Common myeloid progenitor, CD34-positive (primary cell): ENCODE measurements at places on chromosomes 3 and 15.

- peak; percentile 43 for DNase-seq
Observed at GRCh38 chr3:137770835-137771399, 6.8 kb downstream of the SOX14 start.

GRCh38 chr3:111738238-111738637, 120.8 kb upstream of the PHLDB2 start:
- DNase-seq: no peak

DNA sequence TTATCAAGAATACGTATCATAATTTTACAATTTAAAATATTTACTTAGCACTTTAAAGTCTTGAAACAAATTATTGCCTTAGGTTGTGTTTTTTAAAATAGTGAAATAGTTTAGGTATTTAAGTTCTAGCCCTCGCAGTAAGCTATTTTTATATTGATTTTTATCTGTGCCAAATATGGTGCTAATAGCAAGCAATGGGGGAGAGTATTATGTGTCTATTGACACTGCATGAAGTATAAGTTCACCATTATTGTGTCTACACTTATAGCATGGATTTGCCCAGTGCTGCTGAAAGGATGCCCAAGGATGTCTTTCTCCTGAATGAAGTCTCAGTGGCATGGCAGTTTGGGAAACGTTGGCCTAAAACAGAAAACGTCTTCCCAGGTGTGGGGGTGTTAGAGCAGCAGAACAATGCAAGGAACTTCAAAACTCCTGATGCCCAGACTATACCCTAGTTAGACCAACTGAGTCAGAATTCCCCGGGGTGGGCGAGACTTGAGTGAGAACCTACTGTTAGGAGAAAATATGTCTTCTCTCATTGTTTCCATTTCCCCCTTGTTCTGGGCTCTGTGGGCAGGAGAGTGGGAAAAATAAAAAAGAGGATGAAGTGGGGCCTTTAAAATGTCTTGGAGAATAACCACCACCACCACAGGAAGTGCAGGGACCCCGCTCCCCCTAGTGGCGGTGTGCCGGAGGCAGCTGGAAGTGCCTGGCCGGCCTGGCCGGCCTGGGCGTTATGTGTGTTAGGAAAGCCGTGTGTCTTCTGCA, 104.2 kb upstream of the SLC7A14 start:
- peak; percentile 34 for DNase-seq

- DNase-seq: no peak
Observed at GRCh38 chr3:34419801-34420200, 621.4 kb downstream of the PDCD6IP start.

GRCh38 chr3:10361375-10361774, 40.5 kb upstream of the SEC13 start:
- DNase-seq: no peak

DNA sequence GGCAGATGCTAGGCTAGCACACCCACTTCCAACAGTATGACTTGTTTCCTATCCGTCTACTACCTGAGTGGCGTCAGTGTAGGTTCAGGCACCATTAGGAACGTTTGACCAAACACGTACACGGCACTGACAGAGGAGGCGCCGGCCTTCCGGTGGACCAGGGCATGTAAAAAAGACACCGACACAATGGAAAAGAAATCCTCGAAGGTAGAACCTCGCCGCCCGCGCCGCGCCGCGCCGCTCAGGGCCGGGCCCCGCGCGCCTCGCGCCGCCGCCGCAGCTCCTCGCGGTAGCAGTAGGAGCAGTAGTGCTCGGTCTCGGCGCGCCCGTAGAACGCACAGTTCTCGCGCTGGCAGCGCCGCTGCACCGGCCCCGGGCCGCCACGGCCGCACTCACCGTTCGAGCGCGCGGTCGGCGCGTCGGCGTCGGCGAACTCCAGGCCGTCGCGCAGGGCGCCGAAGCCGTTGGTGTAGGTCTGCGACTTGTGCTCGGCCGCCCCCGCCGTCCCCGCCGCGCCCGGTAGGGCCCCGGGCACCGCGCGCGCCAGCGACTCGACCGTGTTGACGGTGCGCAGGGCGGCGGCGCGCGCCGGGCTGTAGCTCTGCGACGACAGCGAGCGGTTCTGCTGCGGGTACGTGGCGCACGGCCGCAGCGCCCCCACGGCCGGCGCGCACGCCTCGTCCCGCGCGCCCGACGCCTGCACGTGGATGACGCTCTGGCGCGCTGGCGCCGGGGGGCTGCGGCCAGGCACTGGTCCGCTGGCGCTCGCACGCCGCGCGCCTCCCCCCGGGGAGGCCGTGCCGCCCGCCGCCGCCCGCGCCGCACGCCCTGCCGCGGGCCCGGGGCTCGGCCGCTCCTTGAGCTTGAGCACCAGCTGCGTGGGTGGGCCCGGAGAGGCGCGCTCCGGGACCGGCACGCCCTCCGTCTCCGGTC, 156.7 kb downstream of the KLF13 start:
- peak; percentile 25 for DNase-seq

DNA sequence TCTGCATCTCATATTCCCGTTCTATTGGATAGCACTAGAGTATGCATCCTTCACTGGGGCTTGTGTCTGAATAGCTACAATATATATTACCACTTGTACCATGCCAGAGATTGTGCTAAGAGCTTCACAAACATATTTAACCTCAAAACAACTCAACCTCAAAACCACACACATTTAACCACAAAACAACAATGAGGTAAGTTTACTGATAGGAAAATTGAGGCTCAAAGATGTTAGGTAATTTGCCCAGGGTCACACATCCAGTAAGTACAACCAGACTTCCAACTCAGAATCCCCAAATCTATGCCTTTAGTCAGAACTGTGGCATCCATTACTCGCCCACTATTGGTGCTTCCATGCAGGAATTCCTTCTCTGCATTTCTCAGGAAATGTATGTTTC, 220.0 kb downstream of the FAM43A start:
- DNase-seq: no peak

- no peak for DNase-seq
Observed at GRCh38 chr3:10655105-10655504, 149.7 kb upstream of the ATP2B2 start.

GRCh38 chr15:36175741-36176291, 403.6 kb upstream of the CDIN1 start:
- no peak for DNase-seq

DNA sequence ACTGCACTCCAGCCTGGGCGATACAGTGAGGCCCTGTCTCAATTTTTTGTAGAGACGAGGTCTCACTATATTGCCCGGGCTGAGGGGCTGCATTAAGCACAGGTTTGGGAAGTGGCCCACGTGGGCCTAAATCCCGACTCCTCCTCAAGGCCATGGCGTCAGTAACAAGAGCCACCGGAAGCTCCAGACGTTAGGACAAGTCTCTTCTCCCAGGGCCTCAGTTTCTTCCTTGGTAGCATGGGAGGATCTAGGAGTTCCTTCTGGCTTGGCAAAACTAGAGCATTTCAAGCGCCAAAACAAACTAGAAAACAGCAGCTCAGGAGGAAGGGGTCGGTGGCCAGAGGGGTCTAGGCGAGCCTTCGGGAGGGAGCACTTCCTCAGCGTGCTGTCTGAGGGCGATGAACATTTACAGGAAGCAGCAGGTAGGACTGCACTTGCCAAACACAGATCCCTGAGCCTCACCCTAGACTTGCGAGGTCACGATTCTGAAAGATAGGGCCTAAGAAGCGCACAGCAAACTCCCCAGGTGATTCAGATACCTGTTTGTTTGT, 536 bp downstream of the SNAPC5 start:
- DNase-seq: no peak

GRCh38 chr15:70584838-70585706, 178.3 kb downstream of the UACA start:
- DNase-seq: peak; percentile 47

- DNase-seq: no peak
Observed at GRCh38 chr15:88395872-88396781, 71.1 kb downstream of the MRPL46 start.

- DNase-seq: no peak
Observed at GRCh38 chr15:39338251-39338650, 242.6 kb upstream of the THBS1 start.

DNA sequence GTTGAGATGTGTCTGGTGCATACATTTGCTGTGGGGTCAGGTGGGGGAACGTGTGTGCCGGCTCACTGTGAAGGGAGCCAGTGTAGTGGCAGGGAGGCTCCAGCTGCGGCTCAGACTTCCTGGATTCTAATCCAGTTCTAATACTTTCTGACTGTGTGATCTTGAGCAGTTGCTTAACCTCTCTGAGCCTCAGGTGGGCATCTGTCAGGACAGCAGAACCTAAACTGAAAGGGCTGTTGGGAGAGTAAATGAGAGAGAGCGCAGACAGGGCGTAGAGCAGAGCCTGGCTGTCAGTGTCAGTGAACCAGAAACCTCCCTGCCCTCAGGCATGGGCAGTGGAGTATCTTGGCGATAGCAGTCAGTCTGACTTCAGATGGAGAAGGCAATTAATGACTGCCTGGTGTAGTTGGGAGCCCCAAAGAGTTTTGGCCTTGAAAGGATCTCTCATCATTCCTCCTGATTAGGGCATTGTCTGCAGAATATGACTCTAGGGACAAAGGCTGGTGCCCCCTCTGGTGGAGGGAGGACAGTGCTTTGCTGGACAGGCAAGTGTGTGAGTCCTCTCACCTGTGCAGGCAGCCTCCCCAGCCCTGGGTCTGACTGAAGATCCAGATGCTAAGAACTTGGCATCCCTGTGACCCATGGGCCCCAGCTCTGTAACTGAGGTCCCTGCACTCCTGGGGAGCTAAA, 9.6 kb downstream of the KBTBD13 start:
- DNase-seq: peak; percentile 46

- no peak for DNase-seq
Observed at GRCh38 chr3:163175970-163176369, 1679.4 kb downstream of the OTOL1 start.

DNA sequence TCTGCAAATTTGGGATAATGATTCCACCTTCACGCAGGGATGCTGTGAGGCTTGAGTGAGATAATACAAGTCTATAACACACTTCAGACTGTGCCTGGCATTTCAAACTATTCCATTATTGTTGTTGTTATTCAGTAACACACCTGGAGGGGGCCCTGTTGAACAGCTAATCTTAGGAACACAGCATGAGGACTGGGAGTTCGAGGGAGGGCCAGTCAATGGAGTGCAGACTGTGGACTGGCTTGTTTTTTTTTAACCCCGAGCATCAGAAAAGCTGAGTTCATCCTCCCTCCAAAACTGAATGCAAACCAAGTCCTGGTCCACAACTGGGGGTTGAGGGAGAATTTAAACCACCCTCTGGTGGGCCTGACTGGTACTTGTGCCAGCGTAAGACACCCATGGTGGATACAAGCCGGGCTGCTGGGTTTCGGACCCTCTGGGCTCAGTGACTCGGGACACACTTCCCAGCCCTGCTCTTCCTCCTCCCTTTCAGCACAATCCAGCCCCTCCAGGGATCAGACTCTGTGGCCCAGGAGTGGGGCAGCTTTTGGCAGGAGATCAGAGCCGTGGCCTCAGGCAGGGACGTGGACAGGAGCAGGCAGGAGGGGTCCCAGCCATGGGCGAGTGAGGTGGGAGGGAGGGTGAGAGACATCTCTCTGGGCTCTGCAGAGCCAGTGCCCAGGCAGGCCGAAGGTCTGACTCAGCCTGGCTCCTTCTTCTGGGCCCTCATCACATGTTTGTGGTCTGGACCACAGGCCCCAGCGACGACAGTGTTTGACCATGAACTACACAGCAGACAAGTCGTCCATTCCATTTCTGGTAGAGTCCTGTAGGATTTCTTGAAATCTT, 36.3 kb upstream of the MEX3B start:
- DNase-seq: no peak

- no peak for DNase-seq
Observed at GRCh38 chr15:31350771-31351170, 24.1 kb downstream of the KLF13 start.

- DNase-seq: no peak
Observed at GRCh38 chr15:38460543-38460942, 6.6 kb downstream of the FAM98B start.

DNA sequence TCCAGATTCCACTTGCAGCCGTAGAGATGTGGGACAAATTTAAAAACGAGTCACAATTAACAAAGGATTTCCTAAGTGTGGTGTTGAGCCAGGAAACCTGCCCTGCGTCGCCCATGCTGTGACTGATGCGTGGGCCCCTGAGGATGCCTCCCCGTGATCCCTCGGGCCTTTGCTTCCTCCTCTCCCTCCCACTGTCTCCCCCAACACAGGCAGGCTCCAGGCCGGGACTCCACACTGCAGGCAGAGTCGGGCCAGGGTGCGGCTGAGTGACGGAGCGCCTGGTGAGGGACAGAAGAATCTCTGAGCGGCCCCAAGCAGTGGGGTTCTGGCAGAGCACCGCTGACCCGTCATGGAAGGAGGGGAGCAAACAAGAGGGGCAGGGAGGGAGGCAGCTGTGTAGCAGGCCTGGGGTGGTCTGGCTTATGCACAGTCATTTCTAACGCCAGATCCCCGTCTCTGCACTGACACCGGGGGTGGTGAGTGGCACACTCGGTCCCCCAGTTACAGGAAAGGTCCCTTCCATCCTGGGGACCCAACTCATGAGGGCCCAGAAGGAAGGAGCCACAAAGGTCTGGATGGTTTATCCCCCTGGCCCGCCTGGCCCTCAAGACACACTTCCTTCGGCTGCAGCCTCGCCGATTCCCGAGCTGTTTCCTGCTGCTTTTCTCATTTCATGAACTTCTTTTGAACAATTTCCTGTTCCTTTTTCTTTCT, 91.0 kb downstream of the XXYLT1 start:
- peak; percentile 56 for DNase-seq

- DNase-seq: peak; percentile 55
Observed at GRCh38 chr3:113948015-113948917, 453 bp downstream of the ZDHHC23 start.

DNA sequence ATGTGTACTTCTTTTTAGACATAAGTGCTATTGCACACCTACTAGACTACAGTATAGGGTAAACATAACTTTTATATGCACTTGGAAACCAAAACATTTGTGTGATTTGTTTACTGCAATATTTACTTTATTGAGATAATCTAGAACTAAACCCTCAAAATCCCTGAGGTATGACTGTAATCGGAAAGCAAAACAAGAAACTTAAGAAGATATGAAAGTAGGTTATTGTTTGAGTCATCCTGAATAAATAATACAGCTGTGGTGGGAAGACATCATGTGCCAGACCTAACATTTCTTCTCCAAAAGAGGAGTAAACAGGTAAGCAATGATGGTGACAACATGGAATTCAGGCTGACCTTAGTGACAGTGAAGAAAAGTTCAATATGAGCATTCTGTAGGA, 765.5 kb downstream of the OTOL1 start:
- no peak for DNase-seq

DNA sequence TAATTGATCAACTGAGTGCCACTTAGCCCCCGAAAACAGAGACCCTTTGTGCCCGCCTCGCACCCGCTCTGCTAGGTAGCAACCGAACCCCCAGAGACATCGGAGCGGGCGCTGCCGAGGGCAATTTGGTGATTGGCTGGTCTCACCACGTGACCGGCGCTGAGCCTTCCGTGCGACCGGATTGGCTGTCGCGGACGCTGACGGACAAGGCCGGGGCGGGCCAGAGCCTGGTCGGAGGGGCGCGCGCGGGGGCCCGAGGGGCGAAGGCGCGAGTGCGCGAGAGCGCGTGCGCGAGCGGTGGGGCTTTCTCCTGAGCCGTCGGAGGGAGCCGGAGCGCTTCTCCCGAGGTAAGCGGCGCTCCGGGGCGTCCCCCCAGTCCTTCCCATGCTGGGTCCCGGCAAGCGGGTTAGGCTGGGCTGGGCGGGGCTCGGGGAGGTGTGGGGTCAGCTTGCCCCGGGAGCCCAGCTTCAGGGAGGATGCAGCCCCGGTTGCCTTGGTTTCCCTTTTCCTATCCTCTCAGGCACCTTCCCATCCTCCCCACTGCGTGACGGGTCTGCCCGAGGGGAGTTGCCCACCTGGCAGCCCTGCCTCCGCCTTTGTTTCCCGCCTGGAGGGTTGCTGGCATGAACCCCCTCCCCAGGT, at the start of gene TMEM108:
Gene TMEM108 (plus strand): TSS at position 303 of the 642 bp plus-strand sequence.
- DNase-seq: peak; percentile 72
